ENCODE measurements at places on chromosomes 12 and 14.

- no peak for DNase-seq
These were observed 153.5 kb upstream of the ATF7IP start for GRCh38 chr12:14211947-14212387.

DNA sequence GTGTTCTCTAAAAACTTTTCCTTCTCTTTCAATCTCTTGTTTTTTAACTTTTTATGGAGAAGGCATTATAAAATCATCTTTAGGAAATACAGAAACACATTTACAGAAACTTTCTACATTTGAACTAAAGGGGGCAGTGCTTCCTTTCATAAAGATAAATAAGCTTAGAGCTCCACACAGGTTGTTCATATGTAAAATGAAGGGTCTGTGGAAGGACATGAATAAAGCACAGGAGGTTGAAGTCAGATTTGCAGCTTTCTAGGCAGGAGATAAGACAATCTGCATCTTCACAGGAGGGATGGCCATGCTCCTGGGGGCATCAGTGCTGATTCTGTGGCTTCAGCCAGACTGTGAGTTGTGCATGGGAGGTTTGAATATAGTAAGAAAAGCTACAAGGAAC, 426.0 kb downstream of the DAD1 start:
- no peak for DNase-seq

GRCh38 chr14:68931063-68931462, 48.0 kb downstream of the ACTN1 start:
- no peak for DNase-seq

- no peak for DNase-seq
These were observed 119.9 kb downstream of the DENND5B start for GRCh38 chr12:31471051-31471450.

DNA sequence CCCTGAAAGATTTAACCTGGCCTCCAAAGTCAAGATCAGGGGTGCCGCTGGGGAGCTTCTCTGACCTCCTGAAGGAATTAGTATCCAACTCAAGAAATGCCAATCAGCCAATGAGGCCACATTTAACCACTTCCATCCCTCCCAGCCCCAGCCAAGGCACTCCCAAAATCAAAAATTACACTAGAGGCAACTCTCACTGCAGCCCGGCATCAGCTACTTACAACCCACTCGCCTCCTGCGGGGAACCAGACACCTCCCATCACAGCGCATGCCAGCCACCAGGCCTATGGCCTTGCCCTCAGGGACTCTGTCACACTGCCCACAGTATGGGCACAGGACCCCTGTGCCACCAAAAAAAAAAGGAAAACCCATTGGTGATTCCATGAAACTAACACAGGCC, 62.3 kb upstream of the DDX11 start:
- no peak for DNase-seq

- DNase-seq: no peak
These were observed 319.8 kb downstream of the CEP128 start for GRCh38 chr14:80621701-80622100.

GRCh38 chr12:25699454-25699853, 146.4 kb upstream of the LMNTD1 start:
- no peak for DNase-seq

- DNase-seq: no peak
These were observed 2.4 kb upstream of the NUMB start for GRCh38 chr14:73460691-73461127.

- DNase-seq: no peak
These were observed 19.0 kb downstream of the RIN3 start for GRCh38 chr14:92532490-92533163.

- DNase-seq: no peak
These were observed 132.3 kb downstream of the C12orf75 start for GRCh38 chr12:105462831-105463230.

DNA sequence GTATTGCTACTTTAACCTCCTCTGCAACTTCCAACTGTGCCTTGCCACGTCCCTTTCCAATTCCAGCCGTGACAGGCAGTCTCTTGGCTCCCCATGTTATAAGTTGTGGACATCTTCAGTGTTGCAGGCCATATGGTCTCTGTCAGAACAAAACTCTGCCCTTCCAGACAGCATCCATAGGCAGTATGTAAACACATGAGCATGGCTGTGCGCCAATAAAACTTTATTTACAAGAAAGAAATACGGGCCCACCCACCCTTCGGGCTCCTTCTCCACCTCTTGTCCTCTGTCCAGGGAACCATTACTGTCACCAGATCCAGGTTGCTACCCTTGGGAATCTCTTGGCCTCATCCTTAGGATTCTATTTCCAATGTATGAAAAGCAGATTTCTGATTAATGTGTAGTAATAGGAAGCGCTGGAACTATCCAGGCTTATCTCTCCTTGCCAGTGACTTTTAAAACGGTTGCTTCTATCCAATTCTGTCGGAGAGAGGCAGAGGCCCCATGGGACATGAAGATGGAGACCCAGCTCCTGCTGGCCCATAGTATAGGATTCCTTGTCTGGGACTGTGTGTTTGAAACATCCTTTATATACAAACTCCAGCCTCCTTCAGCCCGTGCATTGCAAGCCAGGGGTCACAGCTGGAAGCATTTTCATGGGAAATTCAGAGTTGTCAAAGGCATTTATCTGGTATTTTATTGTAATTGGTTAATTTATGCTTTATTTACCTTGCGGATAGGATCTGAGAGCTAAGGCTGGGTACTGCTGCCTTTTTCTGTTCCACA, 114.4 kb downstream of the ZNF664 start:
- no peak for DNase-seq

- DNase-seq: no peak
These were observed 2.4 kb upstream of the NKX2-1 start for GRCh38 chr14:36522347-36522971.

- DNase-seq: no peak
These were observed 33.3 kb upstream of the UBC start for GRCh38 chr12:124947561-124948398.

DNA sequence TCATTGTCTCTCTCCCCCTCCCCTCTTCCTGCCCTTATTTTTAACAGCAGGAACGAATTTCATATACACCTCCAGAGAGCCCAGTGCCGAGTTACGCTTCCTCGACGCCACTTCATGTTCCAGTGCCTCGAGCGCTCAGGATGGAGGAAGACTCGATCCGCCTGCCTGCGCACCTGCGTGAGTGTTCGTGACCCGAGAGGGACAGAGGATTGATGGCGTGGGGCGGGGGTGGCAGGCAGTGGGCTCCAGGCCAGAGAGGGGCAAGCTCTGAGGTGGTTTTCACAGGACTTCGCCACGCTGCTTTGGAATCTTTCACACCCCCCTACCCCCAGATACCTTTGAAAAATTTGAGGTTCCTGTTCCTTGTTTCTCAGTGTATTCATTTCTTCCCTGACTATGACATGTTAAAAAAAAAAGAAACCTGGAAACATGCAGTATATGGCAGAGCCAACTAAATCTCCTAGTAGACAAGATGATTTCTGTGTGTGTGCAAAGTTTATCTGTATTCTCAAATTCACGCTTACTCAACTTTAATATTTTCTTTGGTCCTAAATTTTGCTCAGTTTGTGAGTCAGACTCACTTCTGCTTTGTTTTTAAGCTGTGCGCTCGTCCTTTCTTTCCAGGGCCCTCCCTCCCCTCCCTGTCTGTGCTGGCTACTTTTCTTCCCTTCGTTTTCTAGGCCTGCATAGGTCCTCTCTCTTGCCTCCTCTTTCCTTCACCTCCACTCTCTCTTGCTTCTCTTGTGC, 103.1 kb downstream of the ETV6 start:
- DNase-seq: no peak

DNA sequence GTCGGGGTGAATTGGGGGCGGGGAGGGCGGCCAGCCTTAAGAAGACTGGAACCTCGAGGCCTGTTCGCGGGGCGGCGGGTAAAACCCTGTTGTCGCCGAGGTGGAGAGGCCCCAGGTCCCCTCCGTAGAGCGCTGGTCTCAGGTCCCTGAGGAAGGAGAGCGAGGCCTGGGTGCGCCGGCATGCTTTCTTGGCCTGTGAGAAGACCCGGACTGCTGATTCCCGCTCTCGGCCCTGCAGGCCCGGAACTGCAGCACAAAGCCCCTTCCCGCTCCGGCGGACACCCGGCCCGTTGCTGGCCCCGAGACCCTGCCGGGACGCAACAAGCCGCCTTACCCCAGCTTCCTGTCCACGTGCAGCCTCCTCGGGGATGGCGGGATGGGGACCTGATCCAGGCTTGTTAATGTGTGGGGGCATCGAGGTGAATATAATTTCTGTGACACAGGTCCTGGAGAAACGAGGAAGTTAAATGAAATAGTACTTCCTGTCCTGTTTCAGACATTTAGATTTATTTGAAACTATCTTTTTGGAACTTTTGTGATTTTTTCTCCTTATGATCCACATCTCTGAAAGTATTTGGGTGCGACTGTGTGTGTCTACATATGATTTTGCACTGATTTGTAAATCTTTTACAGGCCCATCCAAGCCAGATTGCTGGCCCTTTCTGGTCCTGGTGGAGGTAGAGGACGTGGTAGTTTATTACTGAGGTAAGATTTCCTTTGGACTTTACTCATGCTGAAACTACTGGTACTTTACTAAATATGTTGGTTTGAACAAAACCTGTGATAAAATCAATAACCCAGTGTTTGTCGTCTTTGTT, 600 bp downstream of the PNN start:
- no peak for DNase-seq

DNA sequence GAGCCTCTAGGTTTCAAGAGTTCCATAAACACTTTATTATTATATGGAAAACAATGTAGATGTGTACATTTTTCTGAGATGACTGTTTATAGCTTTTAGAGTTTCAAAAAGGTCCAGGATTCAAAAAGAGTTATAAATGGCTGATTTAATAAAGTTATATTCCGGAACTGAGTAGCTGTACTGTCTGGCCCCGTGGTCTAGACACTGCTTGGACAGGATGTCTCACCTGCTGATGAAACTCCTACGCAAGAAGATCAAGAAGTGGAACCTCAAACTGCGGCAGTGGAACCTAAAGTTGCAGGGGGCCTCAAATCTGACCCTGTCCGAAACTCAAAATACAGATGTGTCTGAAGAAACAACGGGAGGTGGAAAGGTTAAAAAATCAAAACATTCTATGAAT, 69.7 kb downstream of the DCAF5 start:
- DNase-seq: no peak

Data from stimulated activated CD4-positive, alpha-beta T cell treated with anti-CD3 and anti-CD28 coated beads, Interleukin-12 subunit alpha, Interleukin-12 subunit beta, amount 100 ng/mL, for 4 hours (primary cell).